ENCODE measurements at places on chromosomes 5 and 9. TPM values are rescaled to one million over a fixed set of nuclear protein-coding genes. Genes with fewer than 3 reads are reported as not detected.

The TPD52L3 gene
- not detected for polyA plus RNA-seq

The APBA1 gene
- 0.85 TPM for polyA plus RNA-seq

DNA sequence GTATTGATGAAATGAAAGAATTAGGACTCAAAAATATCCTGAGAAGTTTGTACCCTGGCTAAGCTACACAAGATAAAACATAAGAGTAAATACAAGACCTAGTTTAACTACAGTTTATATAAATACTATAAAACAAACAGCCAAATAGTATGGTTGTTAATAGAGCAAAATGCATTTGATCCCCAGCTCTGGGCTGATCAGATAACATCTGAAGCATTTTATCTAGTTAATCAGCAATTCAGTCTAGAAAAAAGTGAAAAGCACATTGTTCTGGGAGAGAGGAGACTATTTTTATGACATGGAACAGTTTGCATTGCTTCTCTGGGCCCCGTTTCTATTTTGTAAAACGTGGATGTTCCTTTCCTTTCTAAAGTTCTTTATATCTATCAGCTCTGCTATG, 139.6 kb upstream of the RORB start:
- no peak for DNase-seq

The ANKRD20A1 gene
- polyA plus RNA-seq, result 0.09 TPM

DNA sequence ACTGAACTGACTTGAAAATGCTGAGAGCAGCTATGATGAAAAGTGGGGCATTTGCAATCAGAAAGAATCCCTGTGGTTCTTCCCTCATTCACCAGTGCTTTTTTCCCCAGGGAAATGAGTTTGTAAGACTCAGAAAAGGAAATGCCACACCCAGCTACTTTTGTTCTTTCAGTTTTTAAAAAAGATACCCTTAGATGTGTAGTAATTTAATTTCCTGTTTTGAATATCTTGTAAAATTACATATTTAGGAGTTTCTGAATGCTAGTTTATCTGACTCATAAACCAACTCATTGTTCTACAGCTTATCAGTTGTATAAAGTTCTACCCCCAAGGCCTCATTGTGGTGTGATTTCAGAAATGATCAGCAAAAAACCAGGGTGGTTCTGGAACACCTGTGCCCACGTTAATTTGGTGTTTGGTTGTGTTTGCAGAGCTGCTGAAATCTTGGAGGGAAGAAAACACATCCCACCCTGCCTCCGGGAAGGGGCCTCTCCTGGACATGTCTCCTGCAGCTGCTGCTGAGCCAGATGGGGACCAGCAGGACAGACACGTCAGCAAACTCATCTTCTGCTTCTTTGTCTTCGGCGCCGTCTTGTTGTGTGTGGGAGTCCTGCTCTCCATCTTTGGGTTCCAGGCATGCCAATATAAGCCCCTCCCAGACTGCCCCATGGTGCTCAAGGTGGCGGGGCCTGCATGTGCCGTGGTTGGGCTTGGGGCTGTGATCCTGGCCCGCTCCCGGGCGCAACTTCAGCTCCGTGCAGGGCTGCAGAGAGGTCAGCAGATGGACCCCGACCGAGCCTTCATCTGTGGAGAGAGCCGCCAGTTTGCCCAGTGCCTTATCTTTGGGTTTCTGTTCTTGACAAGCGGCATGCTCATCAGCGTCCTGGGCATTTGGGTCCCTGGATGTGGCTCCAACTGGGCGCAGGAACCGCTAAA, 2.8 kb downstream of the TMEM171 start:
- no peak for DNase-seq

GRCh38 chr9:79208791-79209396, 362.9 kb upstream of the TLE4 start:
- DNase-seq, result no peak

DNA sequence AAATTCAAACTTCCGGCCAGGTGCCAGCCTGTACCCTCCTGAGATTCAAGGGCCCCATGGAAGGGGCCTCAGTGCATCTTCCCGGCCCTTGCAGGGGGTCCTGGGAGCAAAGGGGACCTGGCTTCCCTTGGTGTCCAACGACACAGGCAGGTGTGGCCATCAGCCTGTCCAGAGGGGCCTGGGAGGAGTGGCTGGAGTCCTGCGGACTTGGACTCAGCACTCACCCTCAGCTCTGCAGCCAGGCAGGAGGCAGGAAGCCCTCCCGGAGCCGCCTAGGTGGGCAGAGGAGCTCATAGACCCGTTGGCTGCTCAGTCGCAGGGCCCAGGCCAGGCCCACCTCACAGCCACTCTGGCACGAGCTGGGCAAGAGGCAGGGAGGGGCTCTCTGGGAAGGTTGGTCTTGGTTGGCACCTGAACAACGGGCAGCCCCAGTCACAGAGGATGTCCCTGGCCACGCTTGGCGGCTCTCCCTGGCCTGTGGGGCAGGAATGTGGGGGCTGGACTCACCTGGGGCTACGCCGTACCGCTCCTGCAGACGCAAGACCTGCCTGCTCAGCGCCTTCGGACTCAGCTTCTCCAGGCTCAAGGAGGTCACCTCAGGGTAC, 53.8 kb upstream of the NRARP start:
- no peak for DNase-seq

The CDH12 gene
- polyA plus RNA-seq, result not detected

- DNase-seq, result no peak
Measured at GRCh38 chr5:39843767-39844166, 419.0 kb upstream of the DAB2 start.

- peak; percentile 75 for DNase-seq
Measured at GRCh38 chr9:94945197-94946144, 219.0 kb downstream of the AOPEP start.

GRCh38 chr5:77936365-77936693, 160.2 kb upstream of the TBCA start:
- no peak for DNase-seq

The TEX10 gene
- 20.9 TPM for polyA plus RNA-seq

The CAMK2A gene
- polyA plus RNA-seq, result not detected

- DNase-seq, result no peak
Measured at GRCh38 chr9:103700195-103700962, 393.7 kb upstream of the SMC2 start.

The DDX4 gene
- not detected for polyA plus RNA-seq

GRCh38 chr5:158905281-158905680, 194.4 kb downstream of the EBF1 start:
- DNase-seq, result no peak

The GRXCR2 gene
- polyA plus RNA-seq, result not detected

The CDH10 gene
- polyA plus RNA-seq, result 0.17 TPM

The EPB41L4A gene
- polyA plus RNA-seq, result 2.6 TPM

DNA sequence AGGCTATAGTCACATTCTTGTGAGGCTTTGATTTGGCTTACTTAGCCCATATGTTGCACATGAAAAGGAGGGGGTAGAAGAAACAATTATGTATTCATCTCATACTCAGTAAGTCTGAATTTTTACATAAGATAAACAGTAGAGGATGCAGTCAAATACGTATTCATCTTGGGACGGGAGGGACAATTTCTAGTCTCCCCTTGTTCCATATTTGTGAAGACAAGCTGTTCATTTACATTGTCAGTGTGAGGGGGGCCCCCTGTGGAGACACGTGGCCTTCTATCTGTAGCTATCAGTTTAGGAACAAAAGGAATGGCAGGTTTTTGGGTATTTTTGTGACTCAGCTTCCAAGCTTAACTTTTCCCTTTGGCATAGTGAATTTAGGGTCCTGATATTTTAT, 49.2 kb upstream of the PPP1R2B start:
- DNase-seq, result no peak

DNA sequence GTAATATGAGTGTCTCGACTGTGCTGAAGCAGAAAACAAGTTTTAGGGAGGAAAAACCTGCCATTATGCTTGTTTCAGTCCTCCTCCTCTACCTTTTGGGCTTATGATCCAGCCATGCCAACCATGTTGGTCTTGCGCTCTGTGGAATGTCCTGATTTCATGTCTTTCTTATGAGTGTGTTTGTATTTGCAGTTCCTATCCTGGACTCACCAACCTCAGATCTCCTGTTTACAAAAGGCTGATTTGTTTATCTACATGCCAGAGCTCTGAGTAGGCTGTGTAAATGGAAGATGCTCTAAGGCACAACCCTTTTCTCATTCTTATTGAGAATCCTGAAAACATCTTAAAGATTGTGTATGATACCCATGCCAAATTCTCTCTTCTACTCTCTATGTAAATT, 138.6 kb downstream of the ARHGEF28 start:
- peak; percentile 82 for DNase-seq

DNA sequence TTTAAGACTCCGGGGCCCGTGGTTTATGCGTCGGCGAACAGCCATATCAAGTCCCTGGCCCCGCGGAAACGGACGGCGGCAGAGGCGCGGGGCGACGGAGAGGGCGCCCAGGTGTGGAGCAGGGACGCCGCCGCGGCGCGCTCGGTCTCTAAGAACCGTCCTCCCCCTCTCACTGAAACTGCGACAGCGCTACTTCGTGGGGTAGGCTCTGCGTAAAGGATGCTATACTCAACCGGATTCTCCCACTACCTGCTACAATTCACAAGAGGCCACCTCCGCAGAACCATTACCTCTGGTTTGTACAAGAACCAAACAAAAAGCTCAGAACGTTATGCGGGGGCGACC, 404 bp downstream of the MRNIP start:
- no peak for DNase-seq

GRCh38 chr9:137429974-137430722, 7.0 kb downstream of the NOXA1 start:
- no peak for DNase-seq

DNA sequence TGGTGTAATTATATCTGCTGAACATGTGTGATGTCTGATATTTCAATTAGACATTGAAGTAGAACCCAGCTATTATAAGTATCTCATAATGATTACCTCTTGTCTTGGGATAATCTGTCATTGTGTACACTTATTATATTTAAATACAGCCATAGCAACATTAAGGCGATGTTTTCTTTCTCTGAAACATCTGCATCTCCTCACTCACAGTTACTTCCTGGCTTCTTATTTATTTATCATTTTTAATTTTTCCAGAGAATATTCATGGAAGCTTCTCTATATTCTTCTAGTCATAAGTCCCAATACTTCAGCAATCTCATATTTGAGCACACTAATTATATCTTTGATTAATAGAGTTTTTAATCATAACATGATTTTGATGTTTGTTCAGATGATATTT, 103.8 kb upstream of the FBN2 start:
- DNase-seq, result no peak

DNA sequence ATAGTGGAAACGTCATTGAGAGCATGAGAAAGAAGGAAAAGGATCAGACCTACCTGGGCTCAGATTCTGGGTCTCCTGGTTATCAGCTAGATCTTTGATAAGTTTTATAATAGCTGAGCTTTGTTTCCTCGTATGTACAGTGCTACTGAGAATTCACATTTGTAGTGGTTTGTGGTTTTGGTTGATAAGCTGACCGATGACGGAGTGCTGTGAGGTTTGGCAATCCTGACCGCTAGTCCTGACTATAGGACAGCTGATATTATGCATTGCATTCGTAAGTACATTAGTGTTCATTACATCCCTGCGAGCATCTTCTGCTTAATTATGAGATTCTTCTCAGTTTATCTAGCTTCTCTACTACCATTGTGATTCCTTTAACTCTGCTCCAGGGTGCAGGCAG, 190.7 kb upstream of the SLC27A6 start:
- no peak for DNase-seq

DNA sequence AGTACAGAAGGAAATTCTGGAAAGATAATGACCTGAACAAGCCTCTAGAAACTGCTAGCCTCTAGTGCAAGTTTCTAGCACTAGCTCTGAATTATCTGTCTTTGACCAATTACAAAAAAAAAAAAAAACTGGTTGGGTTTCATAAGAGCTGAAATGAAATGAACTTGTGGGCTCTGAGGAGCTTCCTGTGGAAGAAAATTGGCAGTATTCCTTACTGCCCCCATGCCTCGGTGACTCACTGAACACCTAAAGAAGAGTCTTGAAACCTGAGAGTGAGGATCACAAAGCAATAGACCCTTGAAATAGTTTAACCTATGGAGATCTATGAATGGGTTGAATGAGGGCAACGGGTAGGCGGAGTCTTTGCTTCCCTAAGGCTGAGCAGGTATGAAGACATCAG, 263.6 kb upstream of the RASA1 start:
- DNase-seq, result no peak

DNA sequence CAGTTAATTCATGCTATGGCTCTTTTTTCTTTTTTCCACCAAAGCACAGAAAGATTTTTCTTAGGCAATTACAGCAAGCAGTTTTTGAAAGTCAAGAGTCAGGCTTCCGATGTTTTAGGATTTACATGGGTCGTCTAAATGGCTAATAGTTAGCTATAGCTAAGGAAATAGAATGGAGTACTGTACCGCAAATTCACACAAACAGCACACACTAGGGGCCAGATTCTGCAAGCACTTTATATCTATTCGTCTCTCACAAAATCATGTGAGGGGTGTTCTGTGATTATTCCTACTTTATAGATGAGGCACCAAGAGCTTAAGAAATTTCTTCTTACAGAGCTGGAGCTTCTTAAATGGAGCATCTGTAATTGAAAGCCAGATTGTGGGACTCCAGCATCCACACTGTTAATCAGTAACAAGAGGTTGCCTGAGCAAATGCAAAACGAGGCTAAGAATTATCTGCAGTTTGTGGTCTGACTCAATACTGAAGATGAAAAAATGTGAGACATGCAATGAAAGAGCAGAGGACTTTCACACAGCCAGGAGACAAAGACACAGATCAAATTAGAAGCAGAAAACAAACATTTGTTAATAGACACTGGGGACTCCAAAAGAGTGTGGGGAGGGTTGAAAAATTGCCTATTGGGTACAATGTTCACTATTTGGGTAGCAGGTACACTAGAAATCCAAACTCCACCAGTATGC, 62.7 kb upstream of the CTXN3 start:
- no peak for DNase-seq

GRCh38 chr5:116084287-116084691, 536 bp upstream of the COMMD10 start:
- DNase-seq, result peak; percentile 38

GRCh38 chr5:179824745-179825112, 4.0 kb downstream of the SQSTM1 start:
- no peak for DNase-seq

The RAD1 gene
- 17.8 TPM for polyA plus RNA-seq

The SPINK1 gene
- 0.17 TPM for polyA plus RNA-seq

The PCDHGB1 gene
- polyA plus RNA-seq, result not detected

GRCh38 chr9:93475856-93476255, 22.5 kb upstream of the FAM120AOS start:
- DNase-seq, result no peak

DNA sequence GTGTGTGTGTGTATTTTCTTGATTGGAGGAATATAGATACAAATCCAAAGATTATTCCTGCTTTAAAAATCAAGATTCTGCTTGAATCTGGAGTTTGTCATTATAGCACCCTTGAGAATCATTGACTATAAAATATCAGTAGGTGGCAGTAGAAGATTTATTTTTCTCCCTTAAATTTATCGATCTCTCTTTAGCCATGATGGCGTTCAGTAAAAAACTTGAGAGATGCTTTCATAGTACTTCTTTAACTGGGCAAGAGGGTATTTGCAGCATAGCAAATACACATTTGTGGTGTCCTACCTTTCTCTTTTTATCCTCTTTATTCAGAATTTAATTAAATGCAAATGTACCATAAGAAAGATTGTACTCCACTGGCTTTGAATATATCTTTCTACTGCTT, 307.7 kb downstream of the ADGRV1 start:
- DNase-seq, result no peak

DNA sequence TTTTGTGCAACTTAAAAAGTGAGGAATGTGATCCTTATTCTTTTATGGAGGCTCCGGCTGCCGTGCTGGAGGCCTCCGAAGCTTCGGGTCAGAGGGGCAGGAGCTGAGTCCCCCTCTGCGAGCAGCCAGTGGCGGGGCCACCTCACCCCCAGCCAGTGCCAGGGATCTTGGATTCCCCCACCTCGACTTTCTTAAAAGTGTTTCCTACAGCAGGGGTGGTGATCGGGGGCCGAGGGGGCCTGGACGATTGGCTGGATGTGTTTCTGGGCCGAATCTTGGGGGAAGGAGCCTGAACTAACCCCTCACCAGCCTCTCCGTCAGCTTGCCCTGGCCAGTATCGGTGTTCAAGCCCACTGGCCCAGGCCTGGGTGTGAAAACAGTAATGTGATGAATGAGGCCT, 92.2 kb upstream of the LMX1B start:
- DNase-seq, result no peak

Data from foreskin keratinocyte (primary cell).